Endodermal cell (in vitro differentiated cells): ENCODE measurements at places on chromosomes 11 and 22. TPM values are rescaled to one million over a fixed set of nuclear protein-coding genes. Genes with fewer than 3 reads are reported as not detected.

DNA sequence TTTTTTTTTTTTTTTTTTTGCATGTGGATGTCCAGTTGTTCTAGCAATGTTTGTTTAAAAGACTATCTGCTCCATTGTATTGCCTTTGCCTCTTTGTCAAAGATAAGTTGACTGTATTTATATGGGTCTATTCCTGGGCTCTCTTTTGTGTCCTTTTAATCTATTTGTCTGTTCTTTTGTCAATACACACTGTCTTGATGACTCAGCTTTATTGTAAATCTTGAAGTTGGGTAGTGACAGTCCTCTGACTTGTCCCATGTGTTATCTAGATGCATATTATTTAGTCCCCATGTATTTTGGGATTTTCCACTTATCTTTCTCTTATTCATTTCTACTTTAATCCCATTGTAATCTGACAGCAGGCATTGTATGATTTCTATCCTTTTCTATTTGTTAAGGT, 3.3 kb downstream of the CCDC81 start:
- peak overlapping the region; percentile 4 for H3K4me3 ChIP-seq
- H3K27me3 ChIP-seq, result no peaks in the 10 kb centered on the region
- no peaks in the 10 kb centered on the region for H3K36me3 ChIP-seq
- H3K27ac ChIP-seq, result no peak overlapping the region
- no peaks in the 10 kb centered on the region for H3K4me1 ChIP-seq

Gene MS4A3
- total RNA-seq, result not detected in 2 replicates

GRCh38 chr22:43755452-43755851, 56.7 kb downstream of the EFCAB6 start:
- no peak for DNase-seq
- no peak overlapping the region for H3K4me3 ChIP-seq
- H3K27ac ChIP-seq, result no peak overlapping the region
- H3K36me3 ChIP-seq, result no peaks in the 10 kb centered on the region
- no peaks in the 10 kb centered on the region for H3K4me1 ChIP-seq

Gene CARNS1
- total RNA-seq, result 1.9 to 3.1 TPM (median 2.2 TPM) in 3 replicates

- H3K4me1 ChIP-seq, result no peaks in the 10 kb centered on the region
- no peaks in the 10 kb centered on the region for H3K36me3 ChIP-seq
- no peak overlapping the region for H3K27ac ChIP-seq
- no peak for DNase-seq
These were observed 442.1 kb downstream of the POTEH start for GRCh38 chr22:16131918-16132317.

Gene TSGA10IP
- 4.9 and 5.6 TPM in 2 replicates for total RNA-seq

Gene HEPHL1
- total RNA-seq, result not detected in 2 replicates

DNA sequence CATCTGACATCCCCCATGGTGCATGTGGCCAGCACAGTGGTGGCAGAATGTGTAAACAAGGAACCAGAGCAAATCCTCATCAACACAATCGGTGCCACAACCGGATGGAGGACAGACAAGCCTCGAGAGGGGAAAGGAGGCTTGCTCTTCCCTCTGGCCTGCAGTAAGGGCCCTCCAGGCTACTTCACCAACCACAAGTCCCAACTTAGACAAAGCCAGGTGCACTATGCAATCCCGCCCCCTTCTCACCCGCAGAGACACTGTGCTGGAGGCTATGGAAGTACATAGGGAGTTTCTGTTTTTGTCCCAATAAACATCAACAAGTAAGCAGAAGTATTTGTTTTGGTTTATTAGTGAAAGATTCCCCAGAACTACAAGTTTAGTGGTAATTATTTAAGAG, 54.3 kb downstream of the SPATA19 start:
- H3K36me3 ChIP-seq, result no peaks in the 10 kb centered on the region
- DNase-seq, result no peak
- no peaks in the 10 kb centered on the region for H3K27me3 ChIP-seq
- H3K4me3 ChIP-seq, result no peak overlapping the region
- H3K4me1 ChIP-seq, result no peaks in the 10 kb centered on the region
- no peak overlapping the region for H3K27ac ChIP-seq

Gene SLC5A4
- not detected in 2 replicates for total RNA-seq

- H3K4me1 ChIP-seq, result no peaks in the 10 kb centered on the region
- H3K27ac ChIP-seq, result no peak overlapping the region
- H3K4me3 ChIP-seq, result no peak overlapping the region
- H3K36me3 ChIP-seq, result no peaks in the 10 kb centered on the region
- DNase-seq, result no peak
- peaks cover 10% of the 10 kb centered on the region for H3K27me3 ChIP-seq
These were observed 13.6 kb downstream of the SEPTIN3 start for GRCh38 chr22:41982865-41983264.

GRCh38 chr11:64268893-64269539, 15.4 kb downstream of the BAD start:
- DNase-seq, result peak; percentile 90
- peak overlapping the region; percentile 82 for H3K4me3 ChIP-seq
- peaks cover 11% of the 10 kb centered on the region for H3K36me3 ChIP-seq
- peak overlapping the region; percentile 94 for H3K27ac ChIP-seq
- H3K4me1 ChIP-seq, result no peaks in the 10 kb centered on the region

Gene MAFF
- total RNA-seq, result 4.1 to 29.2 TPM (median 4.7 TPM) in 3 replicates

DNA sequence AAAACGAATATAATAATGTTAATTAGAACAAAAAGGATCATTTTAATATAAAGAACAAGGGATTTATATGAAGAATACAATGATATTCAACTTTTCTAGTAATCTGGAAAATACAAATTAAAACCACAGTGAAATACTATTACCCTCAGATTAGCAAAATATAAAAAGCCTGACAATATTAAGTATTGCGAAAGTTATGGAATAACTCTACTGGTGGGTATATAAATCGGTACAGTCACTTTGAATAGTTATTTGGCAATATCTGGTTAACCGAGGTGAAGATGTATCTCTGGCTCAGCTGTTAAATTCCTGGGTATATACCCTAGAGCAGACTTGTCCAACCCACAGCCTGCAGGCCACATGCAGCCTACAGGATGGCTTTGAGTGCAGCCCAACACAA, 118.8 kb downstream of the ATM start:
- no peaks in the 10 kb centered on the region for H3K27me3 ChIP-seq
- peaks cover 4% of the 10 kb centered on the region for H3K4me1 ChIP-seq
- H3K36me3 ChIP-seq, result peaks cover 11% of the 10 kb centered on the region
- no peak overlapping the region for H3K4me3 ChIP-seq
- no peak overlapping the region for H3K27ac ChIP-seq

GRCh38 chr22:48188231-48188721, 1425.8 kb downstream of the TBC1D22A start:
- DNase-seq, result peak; percentile 32
- no peaks in the 10 kb centered on the region for H3K27me3 ChIP-seq
- no peak overlapping the region for H3K27ac ChIP-seq
- no peaks in the 10 kb centered on the region for H3K36me3 ChIP-seq

DNA sequence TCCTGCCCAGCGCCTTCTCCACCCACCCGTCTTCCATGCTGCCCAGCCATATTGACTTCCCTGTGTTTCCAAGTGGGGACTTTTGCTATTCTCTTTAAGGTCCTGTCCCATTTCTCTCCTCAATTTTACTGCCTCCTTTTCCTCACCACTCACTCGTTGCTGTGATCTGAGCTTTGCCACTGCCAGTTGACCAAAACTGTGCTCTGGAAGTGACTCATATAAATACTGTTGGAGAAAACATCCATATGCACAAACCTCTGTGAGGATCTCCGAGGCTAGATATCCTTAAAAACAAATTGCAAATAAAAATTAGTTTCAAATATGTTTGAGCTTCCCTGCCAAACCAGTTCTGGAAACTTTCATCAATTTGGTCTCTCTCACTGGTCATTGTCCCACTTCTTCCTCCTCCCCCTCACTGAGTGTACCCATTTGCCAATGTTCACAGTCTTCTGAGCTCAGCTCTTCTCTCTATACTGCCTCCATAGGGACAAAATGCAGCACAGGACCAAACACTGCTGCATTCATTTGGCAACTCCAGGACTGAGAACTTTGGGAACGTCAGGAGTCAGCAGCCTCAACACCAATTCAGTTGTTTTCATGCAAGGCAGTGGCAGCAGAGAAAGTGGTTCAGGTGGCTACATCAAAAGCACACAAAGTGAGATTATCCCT, 34.0 kb upstream of the MMP13 start:
- H3K27ac ChIP-seq, result no peak overlapping the region
- H3K4me3 ChIP-seq, result no peak overlapping the region
- no peaks in the 10 kb centered on the region for H3K36me3 ChIP-seq
- DNase-seq, result no peak
- H3K27me3 ChIP-seq, result no peaks in the 10 kb centered on the region
- no peaks in the 10 kb centered on the region for H3K4me1 ChIP-seq

DNA sequence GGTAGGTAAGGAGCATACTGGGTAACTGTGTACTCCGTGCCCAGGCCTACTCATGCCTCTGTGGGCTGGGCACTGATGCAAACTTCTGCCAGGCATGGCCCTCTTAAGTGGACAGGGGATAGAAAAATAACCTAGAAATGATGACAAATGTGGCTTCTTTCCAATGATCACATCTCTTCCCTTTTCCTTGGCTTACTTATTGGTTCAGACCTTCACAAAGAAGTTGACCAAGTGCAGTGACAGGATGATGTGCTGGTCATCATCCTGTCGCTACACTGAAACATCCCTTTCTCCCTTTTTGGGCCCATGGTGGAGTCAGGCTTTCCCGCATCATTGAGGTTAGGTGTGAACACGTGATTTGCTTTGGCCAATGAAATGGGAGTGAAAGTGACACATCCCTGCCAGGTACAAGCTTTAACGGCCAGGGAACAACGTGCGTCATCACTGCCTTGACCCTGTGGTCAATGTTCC, 31.8 kb upstream of the APOBEC3A start:
- H3K27ac ChIP-seq, result no peak overlapping the region
- no peak overlapping the region for H3K4me3 ChIP-seq

Gene TEX12
- total RNA-seq, result not detected in 2 replicates

- DNase-seq, result peak; percentile 81
- no peaks in the 10 kb centered on the region for H3K4me1 ChIP-seq
- H3K36me3 ChIP-seq, result peaks cover 4% of the 10 kb centered on the region
- no peak within 1 kb of the TSS for H3K4me3 ChIP-seq
- no peaks in the 10 kb centered on the region for H3K27me3 ChIP-seq
These were observed at the start of gene C22orf15 for GRCh38 chr22:23762842-23763578. TSS of gene C22orf15 (plus strand) at chr22:23762990. CDS start at chr22:23763307, 317 bp downstream.

DNA sequence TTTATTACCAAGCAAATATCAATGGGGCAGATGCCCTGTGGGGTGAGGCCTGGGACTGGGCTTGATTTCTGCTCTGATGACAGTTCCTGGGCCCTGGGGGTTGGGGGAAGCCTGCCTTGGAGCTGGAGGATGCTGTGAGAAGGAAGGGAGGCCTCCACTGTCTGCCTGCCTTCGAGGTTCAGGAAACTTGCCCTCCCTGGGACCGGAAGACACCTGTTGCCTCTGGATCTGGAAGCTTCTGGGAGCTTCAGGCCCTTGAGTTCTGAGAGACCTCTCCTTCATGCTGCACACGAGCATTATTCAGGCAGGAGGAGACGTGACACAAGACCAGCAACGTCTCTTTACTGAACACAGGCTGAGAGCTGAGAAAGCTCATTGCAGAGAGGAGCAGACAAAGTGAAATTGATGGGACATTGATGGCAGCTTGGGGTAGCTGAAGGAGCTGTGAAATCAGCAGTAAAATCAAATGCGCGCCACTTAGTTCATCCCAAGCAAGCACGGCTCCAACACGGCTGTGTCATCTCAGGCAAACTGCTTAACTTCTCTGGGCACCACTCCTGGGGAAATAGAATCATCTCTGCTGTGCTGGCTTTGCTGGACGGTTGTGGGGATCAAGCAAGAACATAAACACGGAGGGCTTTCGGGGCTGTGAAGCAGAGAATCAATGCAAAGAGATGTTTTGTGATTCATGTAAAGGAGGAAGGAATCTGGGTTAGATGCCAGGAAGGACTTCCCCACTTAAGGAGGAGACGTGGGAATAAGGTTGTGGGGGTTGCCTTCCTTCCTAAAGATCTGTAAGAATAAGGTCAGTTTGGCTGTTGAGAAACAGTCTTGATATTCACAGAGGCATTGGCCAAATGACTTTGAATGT, 64.5 kb downstream of the TP53I11 start:
- peaks cover 9% of the 10 kb centered on the region for H3K4me1 ChIP-seq
- H3K36me3 ChIP-seq, result no peaks in the 10 kb centered on the region
- H3K27me3 ChIP-seq, result no peaks in the 10 kb centered on the region
- no peak for DNase-seq
- no peak overlapping the region for H3K4me3 ChIP-seq

- H3K4me1 ChIP-seq, result no peaks in the 10 kb centered on the region
- H3K27me3 ChIP-seq, result no peaks in the 10 kb centered on the region
- DNase-seq, result no peak
- H3K27ac ChIP-seq, result no peak overlapping the region
- peaks cover 58% of the 10 kb centered on the region for H3K36me3 ChIP-seq
These were observed 43.7 kb downstream of the RAB6A start for GRCh38 chr11:73717136-73717535.

- H3K4me3 ChIP-seq, result no peak overlapping the region
- H3K4me1 ChIP-seq, result peaks cover 20% of the 10 kb centered on the region
- DNase-seq, result peak; percentile 87
- H3K36me3 ChIP-seq, result peaks cover 29% of the 10 kb centered on the region
- no peaks in the 10 kb centered on the region for H3K27me3 ChIP-seq
These were observed 18.9 kb downstream of the AP1B1 start for GRCh38 chr22:29369460-29369859.

GRCh38 chr11:62267576-62267975, 2.4 kb upstream of the SCGB2A2 start:
- H3K27ac ChIP-seq, result no peak overlapping the region
- no peaks in the 10 kb centered on the region for H3K36me3 ChIP-seq
- H3K4me1 ChIP-seq, result no peaks in the 10 kb centered on the region

Gene H19
- 3.2 and 3.8 TPM in 2 replicates for total RNA-seq

GRCh38 chr11:129846508-129847335, 31.1 kb downstream of the TMEM45B start:
- H3K27me3 ChIP-seq, result no peaks in the 10 kb centered on the region
- peaks cover 7% of the 10 kb centered on the region for H3K4me1 ChIP-seq
- H3K4me3 ChIP-seq, result no peak overlapping the region
- no peak overlapping the region for H3K27ac ChIP-seq
- H3K36me3 ChIP-seq, result no peaks in the 10 kb centered on the region

DNA sequence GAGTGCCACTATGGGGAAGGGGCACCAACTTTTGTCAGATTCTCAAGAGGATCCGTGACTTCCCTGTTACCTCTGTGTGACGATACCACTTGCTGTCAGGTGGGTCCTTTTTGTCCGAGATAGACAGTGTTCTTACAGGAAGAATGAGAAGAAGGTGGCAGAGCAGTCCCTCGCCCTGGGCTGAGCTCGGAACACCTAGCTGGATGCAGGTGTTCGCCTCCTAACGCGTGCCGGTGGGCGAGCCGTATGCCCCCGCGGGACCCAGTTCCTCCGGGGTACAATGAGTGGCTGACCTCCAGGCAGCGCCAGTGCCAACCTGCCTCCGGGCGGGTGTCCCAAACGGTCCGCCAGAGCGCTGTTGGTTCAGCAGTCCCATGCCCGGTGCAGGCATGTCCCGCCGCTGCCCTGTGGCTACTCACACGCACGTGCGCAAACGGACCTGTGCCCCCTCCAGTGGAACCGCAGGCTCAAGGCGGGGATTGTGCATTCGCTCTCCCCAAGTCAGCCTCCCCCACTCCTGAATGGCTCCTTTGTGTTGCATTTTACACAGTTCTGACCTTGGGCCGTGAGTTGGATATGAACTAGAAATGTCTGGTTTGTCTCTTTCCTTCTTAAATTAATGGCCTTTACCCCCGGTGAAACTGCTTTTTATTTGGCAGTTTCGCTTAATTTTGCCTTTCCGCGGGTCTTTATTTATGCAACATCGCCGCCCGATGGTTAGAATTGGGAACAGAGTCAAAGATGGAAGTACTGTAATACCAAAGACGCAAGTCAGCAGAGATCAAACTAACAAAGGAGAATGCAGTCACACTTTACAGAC, 1.1 kb upstream of the ABTB2 start:
- H3K36me3 ChIP-seq, result no peaks in the 10 kb centered on the region
- H3K27me3 ChIP-seq, result peaks cover 19% of the 10 kb centered on the region

GRCh38 chr11:94557992-94558391, 9.2 kb upstream of the PIWIL4 start:
- no peaks in the 10 kb centered on the region for H3K27me3 ChIP-seq
- peaks cover 2% of the 10 kb centered on the region for H3K4me1 ChIP-seq
- H3K4me3 ChIP-seq, result no peak overlapping the region
- no peak overlapping the region for H3K27ac ChIP-seq
- DNase-seq, result no peak
